Naive thymus-derived CD4-positive, alpha-beta T cell (primary cell): ENCODE measurements at places on chromosomes 2 and 18. TPM values are rescaled to one million over a fixed set of nuclear protein-coding genes. Genes with fewer than 3 reads are reported as not detected.

OTOS gene
- not detected for polyA plus RNA-seq

DNA sequence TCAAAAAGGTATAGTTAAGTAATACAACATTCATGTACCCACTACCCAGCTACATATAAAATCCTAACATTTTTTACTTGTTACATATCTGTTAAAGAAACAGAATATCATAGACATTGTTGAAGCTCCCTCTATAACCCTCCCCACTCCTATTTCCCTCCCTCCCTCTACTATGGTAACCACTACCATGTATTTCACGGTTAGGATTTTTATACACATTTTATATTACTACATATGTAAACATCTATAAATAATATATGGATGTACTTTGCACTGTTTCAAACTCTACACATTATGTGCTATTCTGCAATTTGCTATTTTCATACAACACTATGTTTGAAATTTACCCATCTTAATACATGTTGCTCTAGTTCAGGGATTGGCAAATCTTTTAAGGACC, 36.3 kb downstream of the THOC1 start:
- no peak for DNase-seq

DNA sequence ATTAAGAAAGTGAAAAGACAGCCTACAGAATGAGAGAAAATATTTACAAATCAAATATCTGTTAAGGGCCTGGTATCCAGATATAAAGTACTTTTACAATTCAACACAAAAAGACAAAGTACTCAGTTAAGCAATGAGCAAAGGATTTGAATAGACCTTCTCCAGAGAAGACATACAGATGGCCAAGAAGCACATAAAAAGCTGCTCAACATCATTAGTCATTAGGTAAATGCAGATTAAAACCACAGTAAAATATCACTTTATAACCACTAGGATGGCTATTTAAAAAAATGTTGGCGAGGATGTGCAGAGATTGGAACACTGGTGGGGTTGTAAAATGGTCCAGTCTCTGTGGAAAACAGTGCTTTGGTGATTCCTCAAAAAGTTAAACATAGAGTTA, 38.9 kb downstream of the RAB31 start:
- DNase-seq: no peak

CAPN13 gene
- not detected for polyA plus RNA-seq
